ENCODE measurements at places on chromosomes 7 and 10. TPM values are rescaled to one million over a fixed set of nuclear protein-coding genes. Genes with fewer than 3 reads are reported as not detected.

The GATA3 gene
- not detected for total RNA-seq

The WDFY4 gene
- not detected for total RNA-seq

The ZNF425 gene
- 1.7 TPM for total RNA-seq

The GRID2IP gene
- total RNA-seq: not detected

GRCh38 chr10:61063034-61063433, 119.0 kb upstream of the RHOBTB1 start:
- DNase-seq: no peak

DNA sequence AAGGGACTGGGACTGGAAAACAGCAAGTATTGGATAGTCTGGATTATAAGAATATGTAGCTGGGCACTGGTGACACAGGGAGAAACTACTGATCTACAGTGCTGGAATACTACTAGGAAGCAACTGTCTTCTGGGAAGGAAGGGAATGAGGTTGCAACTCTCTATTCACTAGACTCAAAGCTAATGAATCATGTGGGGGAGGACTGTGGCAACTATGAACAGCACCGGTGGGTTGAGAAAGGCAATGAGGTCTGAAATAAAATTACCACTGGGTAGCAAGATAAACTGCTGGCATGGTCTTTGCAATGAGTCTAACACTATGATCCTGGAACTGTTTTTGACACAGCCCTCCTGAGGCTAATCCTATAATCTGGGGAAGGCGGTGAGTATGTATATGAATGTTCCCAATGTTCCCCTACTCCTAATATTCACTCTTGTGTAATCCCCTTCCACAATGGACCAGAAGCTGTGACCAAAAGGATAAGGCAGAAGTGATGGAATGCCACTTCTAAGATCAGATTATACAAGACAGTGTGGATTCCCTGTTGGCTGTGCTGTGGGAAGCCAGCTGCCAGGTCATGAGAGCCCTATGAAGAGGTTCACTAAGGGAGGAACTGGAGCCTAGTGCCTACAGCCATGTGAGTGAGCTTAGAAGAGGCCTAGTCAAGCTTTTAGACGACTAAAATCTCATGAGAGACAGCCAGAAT, 101.3 kb upstream of the DNAJB12 start:
- peak; percentile 28 for DNase-seq

DNA sequence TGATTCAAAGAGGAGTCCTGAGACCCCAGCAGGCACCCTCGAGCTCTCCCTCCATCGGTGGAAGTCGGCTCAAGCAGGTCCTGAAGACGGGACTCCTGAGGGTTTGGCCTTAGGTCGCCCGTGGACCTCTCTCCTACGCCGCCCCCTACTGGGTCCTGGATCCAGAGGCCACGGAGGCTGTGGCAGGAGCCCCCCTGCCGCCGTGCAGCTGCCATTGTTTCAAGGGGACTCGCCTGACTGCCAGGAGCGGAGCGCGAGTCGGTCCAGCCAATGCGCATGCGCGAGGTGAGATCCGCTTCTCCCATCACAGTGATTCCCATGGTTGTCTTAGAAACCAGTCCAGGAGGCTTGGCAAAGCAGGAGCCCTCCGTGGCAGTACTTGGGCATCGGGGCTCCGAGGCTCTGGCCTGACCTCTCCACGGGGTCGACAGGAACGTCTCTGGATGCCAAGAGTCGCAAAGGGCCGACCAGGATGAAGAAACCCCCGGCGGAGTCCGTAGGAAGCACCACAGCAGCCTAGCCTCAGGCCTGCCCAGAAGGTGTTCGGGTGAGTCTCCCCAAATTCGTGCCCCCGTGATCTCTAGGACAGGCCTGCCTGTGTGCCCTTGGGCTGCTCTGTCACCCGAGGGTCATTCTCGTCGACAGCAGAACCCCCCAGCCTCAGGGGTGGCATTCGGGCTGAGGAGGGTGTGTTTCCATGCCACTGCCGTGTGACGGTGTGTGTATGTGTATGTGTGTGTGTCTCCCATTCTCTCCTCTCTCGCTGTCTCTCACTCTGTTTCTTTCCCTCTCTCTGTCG, 322.3 kb downstream of the ZNF716 start:
- DNase-seq: no peak

GRCh38 chr7:34928052-34928451, 109.2 kb downstream of the DPY19L1 start:
- DNase-seq: peak; percentile 83

- peak; percentile 7 for DNase-seq
Measured at GRCh38 chr7:71636329-71636728, 504.4 kb downstream of the GALNT17 start.

DNA sequence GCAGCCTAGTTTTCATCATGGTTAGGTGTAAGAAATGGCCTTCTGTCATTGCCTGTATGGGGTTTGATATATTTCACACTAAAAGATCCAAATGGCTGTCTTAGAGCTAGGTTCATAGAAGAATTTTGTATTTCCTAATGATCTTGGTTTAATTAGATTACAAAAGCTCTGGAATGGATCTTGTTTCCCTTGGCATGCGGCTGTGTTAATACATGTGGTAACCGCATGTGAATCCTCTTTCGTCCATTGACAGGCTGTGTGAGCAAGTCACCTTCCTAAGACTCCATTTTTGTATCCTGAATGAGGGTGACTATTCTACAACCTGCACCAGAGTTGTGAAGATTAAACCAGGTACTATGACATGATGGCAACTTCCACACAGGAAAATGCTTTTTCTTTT, 12.4 kb upstream of the FZD1 start:
- DNase-seq: no peak
